ENCODE measurements at places on chromosomes 1 and 21.
A peak's percentile ranks its signal among the peaks of the same experiment; 100 is the strongest.

- DNase-seq, result no peak
Observed at GRCh38 chr1:233252441-233252840, 43.1 kb downstream of the PCNX2 start.

- DNase-seq, result peak; percentile 81
Observed at GRCh38 chr1:200738949-200739651, 407 bp downstream of the CAMSAP2 start.

- DNase-seq, result no peak
Observed at GRCh38 chr1:233102341-233102740, 151.9 kb downstream of the NTPCR start.

GRCh38 chr1:75136921-75137641 lies 2.9 kb downstream of the LHX8 start:
- DNase-seq, result peak; percentile 26

DNA sequence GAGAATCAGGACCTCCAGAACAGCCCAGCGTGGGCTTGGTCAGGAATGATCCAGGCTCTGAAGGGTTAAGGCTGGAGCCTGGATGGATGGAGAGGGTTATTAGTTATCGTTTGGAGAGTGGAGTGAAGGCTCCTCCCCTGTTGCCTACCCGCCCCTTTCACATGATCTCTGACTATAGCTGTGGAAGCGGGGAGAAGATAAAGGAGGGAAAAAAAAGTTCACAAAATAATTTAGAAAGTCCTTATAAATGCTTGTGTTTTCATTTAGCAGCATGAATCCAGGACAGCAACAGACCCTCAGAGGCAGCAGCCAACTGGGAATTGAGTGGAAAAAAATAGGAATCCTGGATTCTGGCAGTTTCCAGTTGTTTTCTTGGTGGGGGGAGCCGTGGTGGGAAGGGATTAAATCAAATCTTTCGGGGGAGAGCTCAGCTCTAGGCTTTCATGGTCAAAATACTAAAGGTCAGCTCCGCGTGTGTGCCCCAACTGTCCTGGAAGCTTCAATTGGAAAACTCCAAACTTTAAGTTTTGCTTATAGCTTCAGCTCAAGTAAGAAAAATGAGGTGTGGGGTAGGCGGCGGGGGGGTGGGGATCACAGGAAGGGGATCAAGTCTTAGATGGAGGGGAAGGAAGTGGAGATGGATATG lies 595 bp upstream of the DDR2 start:
- DNase-seq, result no peak

DNA sequence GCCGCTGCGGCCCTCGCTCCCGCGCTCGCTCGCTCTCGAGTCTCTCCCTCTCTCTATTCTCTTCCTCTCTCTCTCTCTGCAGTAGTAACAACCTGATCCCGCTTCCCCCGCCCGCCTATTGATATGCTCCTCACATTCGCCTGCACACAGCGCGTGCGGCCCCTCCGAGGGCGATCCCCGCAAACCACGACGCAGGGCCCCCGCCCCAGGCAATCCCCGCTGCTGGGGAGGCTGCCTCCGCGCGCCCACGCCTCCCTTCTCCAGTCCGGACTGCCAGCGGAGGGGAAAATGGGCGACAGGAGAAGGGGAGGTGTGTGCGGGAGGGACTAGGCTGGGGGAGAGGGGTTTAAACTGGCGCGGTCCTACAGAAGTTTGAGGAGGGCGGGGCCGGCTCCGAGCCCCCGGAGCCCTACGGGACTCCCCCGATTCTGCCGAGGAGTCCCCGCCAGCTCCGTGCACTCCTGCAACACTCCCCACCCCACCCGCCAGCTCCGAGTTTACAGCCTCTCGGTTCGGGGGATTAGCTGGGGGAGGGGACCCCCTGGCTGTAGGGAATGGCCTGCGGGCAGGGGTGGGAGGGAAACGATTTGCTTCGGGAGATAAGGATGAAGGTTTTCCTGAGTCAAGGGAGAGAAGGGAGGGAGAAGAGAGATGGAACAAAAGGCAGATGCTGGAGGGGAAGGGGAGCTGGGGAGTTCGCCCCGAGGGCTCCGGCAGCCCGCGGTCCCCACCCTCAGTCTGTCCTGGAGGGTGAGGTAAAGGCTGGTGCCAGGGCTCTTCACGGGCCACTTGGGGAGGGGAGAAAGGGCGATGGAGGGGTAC lies 66.6 kb downstream of the SYT2 start:
- DNase-seq, result no peak

DNA sequence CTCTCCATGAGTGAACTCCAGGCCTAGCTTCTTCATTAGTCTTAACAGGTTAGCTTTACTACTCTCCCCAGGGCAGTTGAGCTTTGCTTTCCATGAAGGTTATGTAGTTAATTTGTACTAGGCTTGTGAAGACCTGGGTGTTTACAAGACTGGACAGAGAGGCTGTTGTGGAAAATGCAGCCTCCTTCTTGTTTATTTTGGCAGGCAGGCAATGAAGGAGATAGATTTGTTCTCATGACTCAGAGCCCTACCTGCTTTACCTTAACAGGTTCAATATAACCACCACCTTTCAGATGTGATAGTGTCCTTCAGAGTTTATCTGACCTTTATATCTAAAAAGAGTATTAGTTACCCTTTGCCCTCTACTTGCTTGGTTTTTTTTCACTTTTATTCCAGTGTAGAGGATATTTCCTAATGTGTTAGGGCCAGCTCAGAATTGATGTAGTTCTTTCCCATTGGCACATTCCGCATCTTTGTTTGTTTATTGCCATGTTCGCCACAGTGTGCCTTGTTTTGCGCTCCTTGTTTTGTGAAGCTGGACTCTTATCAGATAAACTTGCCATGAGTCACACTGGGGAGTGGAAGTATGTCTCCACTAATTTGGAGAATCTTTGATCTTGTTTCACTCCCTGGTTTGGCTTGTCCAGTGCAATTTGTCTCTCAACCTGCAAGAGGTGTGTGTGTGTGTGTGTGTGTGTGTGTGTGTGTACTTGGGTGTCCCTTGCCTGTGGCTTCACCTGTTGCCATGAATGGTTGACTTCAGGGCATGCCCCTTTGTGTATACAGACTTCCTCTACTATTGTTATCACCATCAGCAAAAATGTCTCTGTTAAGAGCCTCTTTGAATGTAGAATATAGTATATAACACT lies 87.4 kb upstream of the MACF1 start:
- peak; percentile 72 for DNase-seq
